Right cardiac atrium (tissue), 5 donors: ENCODE measurements at places on chromosomes 4 and X. TPM values are rescaled to one million over a fixed set of nuclear protein-coding genes. Genes with fewer than 3 reads are reported as not detected.

TMEM154 gene
- 2.4 TPM for total RNA-seq

HTATSF1 gene
- total RNA-seq: 61.6 TPM

ARL13A gene
- total RNA-seq: not detected

ADGRG4 gene
- not detected for total RNA-seq

CYTL1 gene
- total RNA-seq: 0.62 TPM

GPR82 gene
- total RNA-seq: 0.53 TPM

ADH1B gene
- total RNA-seq: 243 TPM

KLF8 gene
- total RNA-seq: 7.1 TPM

NIPAL1 gene
- 0.23 TPM for total RNA-seq

RTL5 gene
- 3.7 TPM for total RNA-seq

ETDA gene
- total RNA-seq: not detected

CFI gene
- total RNA-seq: 18.5 TPM

HSFX3 gene
- total RNA-seq: not detected

- DNase-seq: no peak
Observed at GRCh38 chr4:109406337-109406931, 27.2 kb upstream of the SEC24B start.

DNA sequence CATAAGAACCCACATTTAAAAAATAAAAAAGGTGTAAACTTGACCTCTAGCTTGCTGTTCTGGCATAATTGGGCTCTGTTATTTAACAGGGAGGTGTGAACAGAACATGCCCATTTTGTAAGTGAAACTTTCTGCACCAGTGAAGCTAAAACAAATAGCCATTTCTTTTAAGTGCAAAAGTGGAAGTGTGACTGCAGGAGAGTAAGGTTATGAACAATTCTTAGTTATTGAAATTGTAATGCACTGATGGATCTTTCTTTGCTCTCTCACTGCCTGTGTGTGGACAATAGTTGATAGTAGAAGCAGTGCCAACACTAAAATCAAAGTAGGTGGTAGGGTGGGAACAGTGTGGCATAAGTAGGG is 12.6 kb downstream of the P2RY10 start:
- DNase-seq: no peak

DNA sequence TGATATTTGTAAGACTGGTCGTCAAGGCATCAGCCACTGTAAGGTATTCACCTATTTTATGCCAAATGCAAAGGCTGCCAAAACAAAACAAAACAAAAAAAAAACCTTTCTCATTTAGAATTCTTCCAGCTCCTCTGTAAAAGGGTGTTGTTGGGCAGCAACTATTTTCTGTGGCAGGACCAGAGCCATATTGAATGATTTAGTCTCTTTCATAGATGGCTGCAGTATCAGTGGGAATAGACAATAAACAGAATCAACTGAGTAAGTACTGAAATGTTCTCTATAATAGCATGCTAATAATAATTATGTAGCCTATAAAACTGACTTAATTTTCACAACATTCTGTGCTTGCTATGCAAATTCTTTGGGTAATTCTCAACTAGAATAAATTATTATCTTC is 389.7 kb upstream of the PABPC4L start:
- no peak for DNase-seq

DNA sequence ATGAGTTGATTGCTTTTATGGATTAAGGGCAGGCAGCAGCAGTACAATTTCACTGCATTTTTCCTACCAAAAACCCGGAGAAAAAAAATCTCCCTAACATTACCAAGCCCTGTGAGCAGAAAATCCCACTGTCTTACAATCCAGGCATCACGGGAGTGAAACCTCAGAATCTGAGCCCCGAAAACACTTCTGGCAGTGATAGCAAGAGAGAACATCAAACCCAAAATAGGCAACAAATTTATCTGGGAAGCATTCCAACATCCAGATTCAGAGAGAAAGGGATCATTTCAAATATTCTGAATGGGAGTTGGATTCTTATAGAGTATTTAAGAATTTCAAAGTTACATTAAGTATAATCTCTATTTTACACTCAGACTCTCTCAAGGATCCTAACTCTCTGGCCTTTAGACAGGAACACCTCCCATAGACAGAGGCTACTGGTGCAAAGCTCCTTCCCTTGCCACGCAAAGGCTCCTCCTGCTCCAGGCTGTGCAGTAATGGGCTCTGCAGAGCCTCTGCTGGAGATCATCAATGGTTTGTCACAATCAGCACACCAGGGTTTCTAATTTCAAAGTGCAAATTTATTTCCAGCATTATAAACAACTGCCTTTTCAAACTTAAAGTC is 256.9 kb downstream of the PARM1 start:
- DNase-seq: no peak

- no peak for DNase-seq
Observed at GRCh38 chr4:159564615-159565014, 461.7 kb downstream of the RAPGEF2 start.

DNA sequence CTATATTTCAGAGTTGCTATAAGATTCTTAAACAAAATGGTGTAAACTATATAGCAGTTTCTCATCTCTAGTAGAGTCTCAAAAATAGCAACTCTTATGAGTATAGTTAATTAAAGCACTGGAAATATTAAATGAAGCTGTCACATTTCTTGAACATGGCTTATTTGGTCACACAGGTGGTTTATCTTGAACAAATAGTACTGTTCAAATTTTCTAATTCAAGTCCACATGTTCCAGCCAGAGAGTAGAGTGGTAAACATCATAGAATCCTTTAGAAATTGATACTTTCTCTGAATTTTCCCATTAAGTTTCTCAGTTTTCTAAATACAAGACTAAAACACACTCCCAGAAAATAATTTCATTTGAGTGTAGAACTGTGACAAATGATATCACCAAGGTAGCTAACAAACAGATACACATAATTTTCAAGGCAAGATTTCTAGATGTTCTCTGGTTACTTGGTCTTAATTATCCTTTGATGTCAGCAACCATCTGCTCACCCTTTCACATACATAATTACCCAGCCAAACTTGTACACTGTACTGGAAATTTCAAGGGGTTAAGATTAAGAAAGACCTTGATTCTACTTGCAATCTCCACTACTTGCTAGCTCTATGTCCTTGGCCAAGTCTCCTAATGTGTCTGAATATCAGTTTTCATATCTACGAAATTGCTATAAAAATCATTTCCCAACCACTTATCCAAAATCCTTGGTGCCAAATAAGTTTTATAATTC is 24.3 kb upstream of the PAK3 start:
- no peak for DNase-seq

DNA sequence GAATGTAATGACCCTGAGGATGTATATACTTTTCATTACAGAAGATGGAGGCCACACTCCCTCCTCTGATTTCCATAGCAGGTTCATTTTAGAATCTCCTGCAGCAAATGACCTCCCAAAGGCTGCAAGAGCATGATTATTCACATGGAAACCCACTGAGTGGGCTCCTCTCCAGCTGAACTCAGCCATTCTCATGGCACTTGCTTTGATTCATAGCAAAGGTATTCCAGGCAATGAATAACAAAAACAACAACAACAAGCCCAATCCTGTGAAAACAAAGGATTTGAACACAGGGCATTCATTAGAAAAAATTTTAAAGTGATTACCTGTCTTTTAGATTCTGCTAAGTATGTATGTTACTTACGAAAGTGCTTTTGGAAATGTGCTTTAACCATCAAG is 894.0 kb upstream of the FRG1 start:
- DNase-seq: no peak

GRCh38 chrX:24154490-24155034 is 5.0 kb downstream of the ZFX start:
- DNase-seq: no peak

DNA sequence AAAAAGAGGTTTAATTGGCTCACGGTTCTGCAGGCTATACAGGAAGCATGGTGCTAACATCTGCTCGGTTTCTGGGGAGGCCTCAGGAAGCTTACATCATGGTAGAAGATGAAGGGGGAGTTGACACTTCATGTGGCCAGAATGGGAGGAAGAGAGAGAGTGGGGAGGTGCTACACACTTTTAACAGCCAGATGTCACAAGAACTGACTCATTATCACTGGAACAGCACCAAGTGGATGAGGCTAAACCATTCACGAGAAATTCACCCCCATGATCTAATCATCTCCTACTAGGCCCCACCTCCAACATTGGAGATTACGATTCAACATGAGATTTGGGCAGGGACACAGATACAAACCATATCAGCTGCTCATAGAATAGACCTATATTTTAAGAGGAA is 255.8 kb downstream of the OPHN1 start:
- no peak for DNase-seq

DNA sequence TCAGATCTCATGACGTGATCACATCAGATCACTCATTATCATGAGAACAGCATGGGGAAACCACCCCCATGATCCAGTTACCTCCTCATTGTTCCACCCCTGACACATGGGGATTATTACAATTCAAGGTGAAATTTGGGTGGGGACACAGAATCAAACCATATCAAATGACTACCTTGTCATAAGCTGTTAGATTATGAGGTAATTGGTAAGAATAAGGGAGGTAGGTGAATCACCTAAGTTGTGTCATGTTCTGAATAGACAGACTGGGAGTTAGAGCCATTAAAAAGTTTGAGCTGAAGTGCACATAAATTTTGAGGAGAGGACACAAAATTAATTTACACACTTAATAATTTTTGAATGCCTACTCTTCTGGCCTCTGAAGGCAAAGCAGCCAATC is 24.7 kb downstream of the SLC9B1 start:
- no peak for DNase-seq

DNA sequence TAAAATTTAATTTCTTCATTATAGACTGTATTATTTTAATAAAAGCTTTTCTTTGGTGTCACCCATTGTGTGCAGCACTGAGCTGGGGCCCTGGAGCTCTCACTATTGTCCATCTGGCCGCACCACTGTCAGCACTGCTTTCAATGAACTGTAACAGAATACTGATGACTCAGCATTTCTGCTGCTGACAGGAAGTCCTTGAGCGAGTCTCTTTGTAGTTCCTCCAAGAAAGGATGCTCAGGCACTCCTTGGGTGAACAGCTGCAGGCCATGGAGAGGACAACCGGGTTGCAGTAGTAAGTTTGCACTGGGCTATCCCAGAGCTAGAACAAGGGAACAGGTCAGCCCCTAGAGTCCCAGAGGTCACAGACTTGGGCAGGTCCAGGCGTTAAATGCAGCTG is 81.6 kb downstream of the SORBS2 start:
- DNase-seq: peak; percentile 35

GRCh38 chr4:76022677-76023076 is 620 bp downstream of the CXCL10 start:
- no peak for DNase-seq

DNA sequence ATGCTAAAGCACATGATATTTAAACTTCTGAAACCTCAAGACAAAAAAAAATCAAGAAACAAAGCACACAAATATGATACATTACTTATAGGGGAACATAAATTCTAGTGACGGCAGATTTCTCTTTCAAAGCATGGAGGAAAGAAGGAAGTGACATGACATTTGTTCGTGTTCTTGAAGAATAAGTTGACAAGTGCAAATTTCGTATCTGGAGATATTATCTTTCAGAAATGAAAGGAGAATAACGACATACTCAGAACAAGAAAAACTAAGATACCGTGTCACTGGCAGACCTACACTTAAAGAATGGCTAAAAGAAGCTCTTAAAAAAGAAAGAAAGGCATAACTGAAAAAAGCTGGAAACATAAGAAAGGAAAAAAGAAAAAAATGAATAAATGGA is 16.6 kb downstream of the CENPVL2 start:
- DNase-seq: no peak

GRCh38 chr4:52892880-52893279 is 30.8 kb downstream of the RASL11B start:
- no peak for DNase-seq

GRCh38 chrX:136291824-136292223 is 8.9 kb upstream of the ADGRG4 start:
- DNase-seq: no peak

GRCh38 chrX:96989830-96990571 is 106.3 kb downstream of the RPA4 start:
- no peak for DNase-seq

DNA sequence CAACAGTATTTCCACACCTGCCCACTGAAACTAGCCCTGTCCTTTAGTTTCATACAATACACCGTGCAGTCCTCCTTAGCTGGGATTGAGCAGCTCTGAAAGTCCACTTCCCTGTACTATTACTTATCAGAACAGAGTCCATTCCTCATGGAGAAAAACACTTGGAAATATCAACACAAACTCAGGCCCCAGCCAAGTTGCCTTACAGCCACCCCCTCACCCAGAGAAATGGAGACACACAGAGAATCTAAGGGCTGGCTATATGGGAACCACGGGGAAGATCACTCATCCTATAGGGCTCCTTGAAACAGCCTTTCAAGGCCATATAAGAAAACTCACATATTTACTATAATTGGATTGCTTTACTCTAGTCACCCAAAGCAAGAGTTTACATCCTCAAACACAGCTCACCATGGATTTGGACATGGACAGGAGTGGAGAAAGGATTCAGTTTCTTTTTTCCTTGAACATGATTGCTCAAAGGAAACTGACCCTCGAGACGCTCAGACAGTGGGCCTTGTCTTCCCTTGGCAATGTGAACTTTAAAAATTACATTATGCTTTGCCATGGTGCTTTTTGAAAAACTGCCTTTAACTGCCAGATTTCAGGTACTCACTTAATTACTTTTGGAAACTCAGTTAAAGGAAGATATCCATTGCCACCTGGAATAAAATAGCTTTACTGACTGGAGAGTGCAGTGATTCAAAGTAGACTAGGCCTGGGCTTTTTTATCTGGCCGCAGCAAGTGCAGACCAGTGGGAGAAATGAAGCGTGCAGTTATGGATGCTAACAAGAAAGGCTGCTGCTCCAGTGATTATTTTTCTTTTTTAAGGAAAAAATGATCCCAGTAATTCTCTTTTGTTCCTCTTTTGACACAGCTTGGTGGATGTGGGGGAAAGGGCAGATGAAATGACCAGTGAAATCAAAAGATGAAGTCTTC is 1.6 kb downstream of the SCARB2 start:
- no peak for DNase-seq

GRCh38 chr4:15291122-15291521 is 136.7 kb upstream of the C1QTNF7 start:
- no peak for DNase-seq

GRCh38 chr4:127622921-127623796 is 9.6 kb upstream of the INTU start:
- DNase-seq: peak; percentile 35

GRCh38 chr4:152992466-152992865 is 56.3 kb downstream of the FHDC1 start:
- no peak for DNase-seq

DNA sequence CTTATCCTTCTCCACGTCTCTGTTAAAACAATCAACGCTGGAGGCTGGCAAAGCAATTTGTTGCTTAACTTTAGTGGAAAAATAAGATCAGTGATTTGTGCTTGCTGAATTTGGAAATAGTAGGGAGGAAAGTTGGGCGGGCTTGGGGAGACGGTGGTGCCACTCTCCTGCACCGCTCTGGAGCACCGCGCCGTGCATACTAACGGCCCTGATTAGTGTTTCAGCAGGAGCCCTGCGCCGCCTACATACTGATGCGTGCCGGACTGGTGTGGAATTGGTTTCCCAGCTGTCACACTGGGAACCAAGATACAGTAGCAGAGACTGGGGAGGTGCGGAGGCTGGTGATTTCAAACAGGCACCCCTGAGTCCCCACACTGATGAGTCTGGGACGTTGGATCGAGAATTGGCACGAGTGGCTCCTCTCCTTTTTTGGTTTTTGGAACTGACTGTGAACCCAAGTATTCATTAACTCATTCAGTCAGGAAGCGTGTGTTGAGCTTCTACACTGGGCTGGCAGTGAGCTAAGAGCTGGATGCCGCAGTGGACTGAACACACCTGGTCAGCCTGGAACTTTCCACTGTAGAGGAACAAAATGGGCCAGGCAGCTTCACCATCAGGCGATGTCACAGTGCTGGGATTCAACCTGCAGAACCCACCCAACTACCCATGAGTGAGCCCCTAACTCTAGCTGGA is 29.0 kb upstream of the PSAPL1 start:
- DNase-seq: no peak

- DNase-seq: no peak
Observed at GRCh38 chr4:3420956-3421355, 20.8 kb upstream of the HGFAC start.
